NCI-H1105 (cell line): ENCODE measurements at places on chromosomes 2 and 18.

DNA sequence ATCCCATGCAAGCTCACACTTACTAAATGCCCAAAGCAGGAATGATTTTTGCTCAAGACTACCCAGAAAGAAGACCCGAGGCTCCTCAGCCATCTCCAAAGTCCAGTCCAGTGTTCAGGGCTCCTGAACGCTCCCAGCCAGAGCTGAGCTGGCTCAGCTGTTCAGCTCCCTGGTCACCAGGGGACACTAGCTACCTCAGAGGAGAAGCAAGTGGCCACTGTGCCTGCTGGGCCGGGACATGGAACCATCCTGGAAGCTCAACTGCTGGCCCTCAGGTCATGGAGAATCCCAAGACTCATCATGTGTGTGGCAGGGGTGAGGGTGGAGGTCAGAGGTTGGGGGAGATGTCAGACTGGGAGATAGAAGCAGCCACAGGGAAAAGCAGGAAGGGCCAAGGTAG, 89.0 kb downstream of the GALNT14 start:
- no peak for DNase-seq

GRCh38 chr2:27640722-27641245, 11.9 kb downstream of the GPN1 start:
- no peak for DNase-seq

GRCh38 chr18:62518460-62519375, 4.1 kb upstream of the ZCCHC2 start:
- no peak for DNase-seq

DNA sequence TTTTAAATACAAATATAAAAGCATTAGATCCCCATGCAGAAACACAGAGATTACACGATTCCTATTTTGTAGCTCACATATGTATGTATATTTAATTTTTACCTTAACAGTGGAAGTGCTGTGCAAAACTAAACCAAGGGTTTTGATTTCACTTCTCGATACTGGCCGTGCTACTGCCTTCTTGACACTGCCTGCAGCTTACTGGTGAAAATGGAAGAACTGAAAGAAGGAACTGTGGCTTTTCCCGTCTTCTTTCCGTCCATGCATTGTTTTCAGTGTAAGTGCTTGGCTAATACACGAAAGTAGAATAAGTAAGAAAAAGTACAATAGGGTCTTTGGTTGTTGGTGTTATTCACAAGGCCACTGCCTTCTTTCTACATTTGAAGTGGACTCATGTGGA, 129.5 kb downstream of the NDUFA10 start:
- DNase-seq = no peak

- no peak for DNase-seq
Observed at GRCh38 chr2:63902149-63902548, 60.5 kb downstream of the UGP2 start.

GRCh38 chr18:9968081-9968848, 54.4 kb downstream of the VAPA start:
- DNase-seq = no peak

- DNase-seq = no peak
Observed at GRCh38 chr2:218872645-218873358, 7.8 kb upstream of the WNT10A start.

GRCh38 chr2:54850171-54851122, 127.0 kb downstream of the EML6 start:
- DNase-seq = no peak

DNA sequence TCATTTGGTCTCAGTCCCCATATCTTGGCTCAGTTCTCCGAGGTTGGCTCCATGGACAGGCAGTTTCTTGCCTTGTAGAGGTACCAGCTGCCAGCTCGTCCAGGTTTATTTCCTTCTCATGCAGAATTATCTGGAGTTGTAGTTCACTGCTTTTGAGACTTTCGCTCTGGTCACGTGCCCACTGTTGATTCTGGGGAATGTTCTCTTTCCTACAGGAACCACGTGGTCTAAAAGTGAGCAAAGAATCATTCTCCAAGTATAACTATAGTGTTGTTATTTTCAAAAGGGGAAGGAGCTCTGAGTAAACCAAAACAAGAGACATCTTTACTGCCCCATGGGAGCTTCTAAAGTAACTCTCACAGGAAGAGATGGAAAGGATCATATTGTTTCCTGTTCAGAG, 41.2 kb upstream of the RAB27B start:
- DNase-seq = no peak

DNA sequence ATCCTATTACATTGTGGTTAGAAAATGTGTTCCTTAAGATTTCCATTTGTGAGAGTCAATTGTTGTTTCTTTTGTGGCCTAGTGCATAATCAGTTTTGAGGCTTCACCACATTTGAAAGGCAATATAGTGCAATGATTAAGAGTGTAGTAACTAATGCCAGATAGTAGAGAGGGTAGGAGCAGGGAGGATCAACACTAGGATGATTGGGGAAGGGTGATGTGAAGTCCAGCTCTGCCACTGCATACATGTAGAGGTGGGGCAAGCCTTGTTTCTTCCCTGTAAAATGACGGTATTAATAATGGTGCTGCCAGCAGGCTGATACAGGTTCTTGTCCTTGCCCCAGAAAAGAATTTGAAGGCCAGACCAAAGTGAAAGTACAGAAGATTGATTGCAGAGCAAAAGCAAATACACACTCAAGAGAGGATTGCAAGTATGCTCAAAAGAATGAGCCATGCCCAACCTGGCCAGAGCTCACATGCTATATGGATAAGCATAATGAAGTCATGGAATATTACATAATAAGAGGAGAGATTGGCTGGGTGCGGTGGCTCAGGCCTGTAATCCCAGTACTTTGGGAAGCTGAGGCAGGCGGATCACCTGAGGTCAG, 8.0 kb downstream of the SP100 start:
- DNase-seq = no peak

GRCh38 chr2:34549710-34550345, 950.7 kb upstream of the FAM98A start:
- no peak for DNase-seq

- no peak for DNase-seq
Observed at GRCh38 chr2:240559286-240559685, 871 bp upstream of the DUSP28 start.

- DNase-seq = no peak
Observed at GRCh38 chr2:115939902-115940301, 1497.5 kb downstream of the DPP10 start.

- no peak for DNase-seq
Observed at GRCh38 chr18:2108591-2108990, 462.7 kb downstream of the METTL4 start.

GRCh38 chr2:63698786-63699548, 110.2 kb downstream of the MDH1 start:
- DNase-seq = no peak

DNA sequence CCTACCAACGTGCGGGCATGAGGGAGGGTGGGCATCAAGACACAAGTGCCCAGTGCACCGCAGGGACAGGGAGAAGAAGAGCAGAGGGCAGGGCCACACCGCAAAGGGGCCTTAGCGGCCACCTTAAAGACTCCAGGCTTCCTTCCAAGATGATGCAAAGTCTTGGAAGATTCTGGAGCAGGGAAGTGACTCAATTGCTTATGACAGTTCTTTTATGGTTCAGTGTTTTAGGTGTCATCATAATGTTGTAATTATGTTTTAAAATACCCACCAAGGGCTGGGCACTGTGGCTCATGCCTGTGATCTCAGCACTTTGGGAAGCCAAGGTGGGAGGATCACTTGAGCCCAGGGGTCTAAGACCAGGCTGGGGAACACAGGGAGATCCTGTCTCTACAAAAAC, 44.5 kb upstream of the SEMA4C start:
- DNase-seq = no peak

- no peak for DNase-seq
Observed at GRCh38 chr18:76055578-76055977, 439.5 kb downstream of the ZNF516 start.

DNA sequence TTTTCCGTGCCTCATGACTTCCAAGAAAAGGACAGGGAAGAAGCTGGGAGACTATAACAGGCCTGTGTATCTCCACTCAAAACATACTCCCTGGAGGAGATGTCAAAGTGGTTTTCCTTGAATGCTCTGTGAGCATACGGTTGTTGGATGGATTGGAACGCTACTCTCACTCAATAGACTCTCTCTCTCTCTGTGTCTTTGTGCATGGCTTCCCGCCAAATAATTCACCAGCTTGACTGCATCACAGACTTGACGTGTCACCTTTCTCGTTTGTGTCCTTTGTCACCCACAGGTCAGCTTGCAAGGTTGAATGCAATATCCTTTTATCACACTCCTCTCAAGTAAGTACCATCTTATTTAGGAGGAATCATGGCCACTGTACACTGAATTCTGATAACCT, 156.8 kb upstream of the MAPRE2 start:
- no peak for DNase-seq

- peak; percentile 76 for DNase-seq
Observed at GRCh38 chr18:50079571-50080295, 115.2 kb downstream of the MYO5B start.

DNA sequence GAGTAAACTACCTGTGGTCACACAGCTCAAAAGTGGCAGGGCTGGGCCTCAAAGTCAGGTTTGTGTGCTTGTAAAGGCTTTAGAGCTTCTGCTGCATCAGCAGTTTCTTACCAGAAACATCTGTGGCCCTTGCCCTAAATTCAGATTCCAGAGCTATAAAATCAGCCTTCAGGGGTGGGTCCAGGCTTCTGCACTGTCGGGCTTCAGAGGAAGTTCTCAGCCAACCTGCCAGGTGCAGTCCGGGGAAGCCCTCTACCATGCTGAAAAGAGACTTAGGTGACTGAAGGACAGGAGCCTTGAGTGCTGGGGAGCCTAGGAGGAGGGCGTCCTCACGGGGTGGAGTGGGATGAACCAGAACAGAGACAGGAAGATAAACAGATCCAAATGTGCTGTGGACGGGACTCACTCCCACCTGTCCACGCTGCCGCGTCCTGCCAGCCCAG, 69.9 kb upstream of the HS6ST1 start:
- DNase-seq = no peak

GRCh38 chr2:15271276-15271675, 289.9 kb downstream of the NBAS start:
- DNase-seq = no peak

- no peak for DNase-seq
Observed at GRCh38 chr2:232549655-232550353, 553 bp downstream of the TIGD1 start.

- DNase-seq = no peak
Observed at GRCh38 chr2:166031054-166031453, 77.5 kb upstream of the TTC21B start.

DNA sequence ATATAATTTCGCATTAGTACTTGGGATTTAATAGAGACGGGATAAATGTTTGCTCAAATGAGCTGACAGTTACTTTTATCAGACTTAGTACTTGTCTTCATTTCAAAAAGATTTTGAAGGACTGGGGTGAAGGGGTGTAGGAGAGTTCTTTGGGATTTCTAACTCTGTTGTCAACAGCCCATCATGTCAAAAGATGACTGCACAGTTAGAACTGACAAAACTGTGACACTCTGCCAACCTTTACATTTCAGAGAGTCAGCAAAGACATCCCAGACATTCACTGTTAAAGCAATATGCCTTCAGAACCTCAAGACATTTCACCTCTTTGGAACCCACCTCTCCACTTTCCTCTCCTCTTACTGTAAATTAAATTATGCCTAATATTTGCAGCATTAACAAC, 285.4 kb upstream of the SPHKAP start:
- no peak for DNase-seq

DNA sequence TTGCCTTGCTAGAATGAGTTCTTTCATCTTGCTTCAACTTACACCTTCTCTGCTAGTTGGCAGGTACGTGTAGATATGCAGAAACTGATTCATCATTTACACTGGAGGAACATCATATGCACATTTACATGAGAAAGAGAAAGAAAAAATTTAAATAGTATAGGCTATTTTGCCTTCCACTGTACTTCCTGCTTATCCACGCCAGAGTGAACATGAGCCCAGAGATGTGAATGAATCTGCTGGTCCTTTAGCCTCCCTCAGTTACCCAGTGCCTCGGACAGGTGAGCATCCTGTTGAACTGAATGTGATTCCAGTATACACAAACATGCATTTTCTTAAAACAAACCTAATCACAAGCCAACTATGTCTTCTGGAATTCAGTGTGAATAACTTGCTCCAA, 83.6 kb downstream of the SESTD1 start:
- no peak for DNase-seq

DNA sequence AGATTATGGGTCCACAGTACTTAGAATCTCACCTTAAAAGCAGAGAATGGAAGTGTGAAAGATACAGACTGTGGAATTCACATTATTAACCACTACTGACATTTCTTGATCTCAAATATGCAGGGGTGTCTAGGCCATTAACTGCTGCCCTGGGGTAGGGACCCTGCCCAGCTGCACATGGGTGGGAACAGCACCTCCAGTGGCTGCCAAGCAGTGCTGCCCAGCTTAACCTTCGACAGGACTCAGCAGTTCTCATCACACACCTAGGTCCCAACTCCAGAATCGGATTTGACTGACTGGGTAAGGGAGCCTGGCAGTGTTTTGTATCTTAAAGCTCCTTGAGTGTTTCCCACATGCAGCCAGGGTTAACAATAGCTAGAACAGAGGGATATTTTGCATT, 14.9 kb downstream of the ERFE start:
- DNase-seq = no peak

- no peak for DNase-seq
Observed at GRCh38 chr2:151842830-151843690, 14.8 kb upstream of the ARL5A start.

DNA sequence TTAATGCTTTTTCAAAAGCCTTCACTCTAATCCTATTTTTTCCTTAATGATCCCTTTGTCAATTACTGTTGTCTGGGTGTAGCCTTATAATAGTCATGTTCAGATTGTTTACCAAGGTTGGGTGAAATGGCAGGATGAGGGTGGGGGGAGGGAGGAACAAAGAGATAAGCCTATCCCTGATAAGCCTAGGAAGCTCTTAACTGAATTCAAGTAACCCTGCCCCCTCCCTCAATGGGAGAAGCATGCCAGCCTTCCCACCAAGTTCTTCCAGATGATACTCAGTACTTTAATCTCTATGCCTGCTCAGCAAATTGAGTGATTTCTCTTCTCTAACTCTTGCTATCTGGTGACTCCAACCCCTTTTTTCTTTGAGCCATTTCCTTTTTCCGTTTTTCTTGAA, 180.3 kb upstream of the ETAA1 start:
- DNase-seq = no peak

- DNase-seq = peak; percentile 7
Observed at GRCh38 chr18:35451032-35451431, 46.7 kb downstream of the INO80C start.

- no peak for DNase-seq
Observed at GRCh38 chr18:12825230-12825629, 58.8 kb downstream of the PTPN2 start.

DNA sequence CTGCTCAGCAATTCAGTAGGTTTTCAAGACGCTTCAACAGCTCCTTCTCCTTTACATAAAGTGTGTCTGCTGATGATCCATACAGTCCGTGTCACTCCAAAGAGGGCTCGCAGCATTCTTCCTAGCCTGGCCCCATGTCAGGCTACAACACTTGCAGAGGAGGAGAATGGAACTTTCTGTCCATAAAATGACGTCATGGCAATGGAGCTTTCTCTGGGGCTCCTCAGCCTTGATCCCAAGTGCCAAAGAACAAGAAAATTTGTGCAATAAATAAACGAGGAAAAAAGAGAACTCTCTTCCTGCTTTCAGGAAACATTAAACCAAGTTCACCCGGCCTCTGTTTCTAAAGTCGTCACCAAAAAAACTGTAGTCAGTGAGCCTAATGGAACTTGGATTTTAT, 199.5 kb upstream of the MEIS1 start:
- no peak for DNase-seq
